ENCODE measurements at places on chromosomes 13 and 19.

- DNase-seq, result no peak
Measured at GRCh38 chr13:112815871-112816270, 126.0 kb downstream of the ATP11A start.

DNA sequence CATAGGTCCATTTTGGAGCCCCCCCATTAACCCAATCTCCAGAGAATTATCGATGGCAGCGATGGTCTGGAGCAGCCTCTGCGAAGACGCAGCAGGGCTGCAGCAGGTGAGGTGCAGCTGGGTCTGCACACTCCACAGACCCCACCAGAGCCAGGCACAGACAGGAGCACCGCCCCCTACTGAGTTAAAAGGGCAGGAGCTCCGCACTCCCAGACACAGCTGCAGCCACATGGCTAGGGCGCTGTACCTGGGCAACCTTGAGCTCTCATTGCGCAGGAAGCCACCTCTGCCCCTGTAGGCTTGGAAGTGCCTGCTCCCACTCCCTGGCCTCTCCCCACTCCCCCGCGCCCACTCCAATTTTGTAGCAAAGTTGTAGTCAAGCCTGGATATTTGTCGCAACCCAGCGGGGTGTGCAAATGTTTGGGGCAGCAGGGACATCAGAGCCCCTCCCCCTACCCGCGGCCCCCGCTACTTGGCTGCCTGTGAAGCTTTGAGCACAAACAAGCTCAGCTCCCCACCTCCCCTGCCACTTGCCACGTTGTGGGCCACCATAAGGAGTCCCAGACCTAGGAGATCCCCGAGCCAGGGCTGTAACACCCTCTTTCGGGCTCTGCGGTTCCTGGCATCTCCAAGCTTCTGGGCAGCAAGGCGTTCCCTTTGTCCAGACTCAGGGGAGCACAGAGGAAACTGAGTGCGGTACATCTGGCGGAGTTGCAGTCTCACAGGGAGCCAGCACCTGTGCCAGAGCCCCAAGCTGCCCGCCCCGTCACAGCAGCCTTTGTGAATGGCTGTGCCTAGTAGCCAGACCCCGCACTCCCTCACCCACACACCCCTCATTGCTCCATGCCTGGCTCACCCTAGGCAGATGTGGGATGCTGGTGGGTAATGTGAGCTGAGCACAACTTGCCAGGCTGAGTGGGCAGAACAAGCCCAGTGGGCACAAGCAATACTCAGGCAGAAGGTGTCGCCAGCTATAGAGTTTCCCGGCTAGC, 949.7 kb upstream of the SLITRK1 start:
- no peak for DNase-seq

DNA sequence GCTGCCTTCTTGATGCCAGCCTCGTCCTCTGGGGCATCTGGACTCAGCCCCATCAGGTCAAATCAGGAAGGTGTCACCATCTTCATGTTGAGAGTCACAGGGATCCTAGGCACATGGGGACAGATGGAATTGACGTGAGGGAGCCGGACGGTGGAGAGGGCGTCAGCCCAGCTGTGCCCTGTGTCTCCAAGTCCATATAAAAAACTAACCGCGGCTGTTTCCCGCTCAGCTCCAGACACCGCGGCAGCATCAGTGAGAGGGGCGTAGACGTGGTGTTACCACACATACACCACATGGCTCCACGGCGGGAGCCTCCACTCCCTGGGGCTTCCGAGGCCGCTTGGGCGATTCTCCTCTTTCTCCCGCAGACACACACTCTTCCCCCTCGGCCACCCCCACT, 5.6 kb upstream of the PRR36 start:
- DNase-seq, result no peak

DNA sequence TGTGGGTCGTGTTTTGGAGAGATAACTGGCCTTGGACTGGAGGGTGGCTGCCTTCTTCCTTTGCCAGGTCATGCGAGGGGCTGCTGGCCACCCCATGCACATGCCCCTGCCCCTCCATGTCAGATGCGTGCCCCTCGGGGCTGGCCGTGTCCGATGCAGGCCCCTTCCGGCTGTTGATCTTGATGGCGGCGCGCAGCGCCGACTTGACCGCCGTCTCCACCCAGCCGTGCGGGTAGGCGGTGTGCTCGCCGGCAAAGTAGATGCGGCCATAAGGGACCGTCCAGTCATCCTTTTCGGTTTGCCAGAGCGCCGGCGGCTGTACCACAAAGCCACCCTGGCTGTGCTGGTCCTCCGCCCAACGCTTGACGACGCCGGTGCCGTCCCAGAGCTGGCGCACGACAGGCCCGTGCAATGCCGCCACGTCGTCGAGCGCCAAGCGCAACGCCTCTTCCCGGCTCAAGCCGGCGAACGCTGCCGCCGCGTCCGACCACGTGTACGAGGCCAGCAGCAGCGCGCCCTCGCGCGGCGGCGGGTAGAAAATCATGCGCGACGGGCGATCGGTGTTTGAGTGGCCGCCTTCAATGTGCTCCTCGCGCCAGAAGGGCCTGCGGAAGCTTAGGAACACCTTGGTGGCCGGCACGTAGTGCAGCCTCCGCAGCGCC, 6.9 kb downstream of the IL4I1 start:
- DNase-seq, result peak; percentile 85

- no peak for DNase-seq
Measured at GRCh38 chr13:29473166-29473565, 122.3 kb downstream of the SLC7A1 start.

DNA sequence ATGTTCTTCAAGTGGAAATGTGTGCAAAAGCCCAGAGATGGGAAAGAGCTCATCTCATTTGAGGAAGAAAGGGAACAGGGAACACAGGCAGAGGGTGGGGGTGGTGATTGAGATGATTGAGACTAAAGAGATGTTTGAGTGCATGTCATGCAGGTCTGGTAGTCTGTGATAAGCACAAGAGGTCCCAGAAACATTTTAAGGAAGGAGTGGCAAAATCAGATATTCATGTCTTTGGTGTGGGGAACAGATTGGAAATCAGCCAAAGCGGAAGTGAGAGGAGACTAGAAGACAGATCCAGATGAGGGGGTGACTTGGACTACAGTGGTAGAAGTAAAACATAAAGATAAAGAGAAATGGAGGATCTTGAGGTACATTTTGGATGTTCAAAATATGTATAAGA, 39.4 kb upstream of the DACH1 start:
- no peak for DNase-seq

DNA sequence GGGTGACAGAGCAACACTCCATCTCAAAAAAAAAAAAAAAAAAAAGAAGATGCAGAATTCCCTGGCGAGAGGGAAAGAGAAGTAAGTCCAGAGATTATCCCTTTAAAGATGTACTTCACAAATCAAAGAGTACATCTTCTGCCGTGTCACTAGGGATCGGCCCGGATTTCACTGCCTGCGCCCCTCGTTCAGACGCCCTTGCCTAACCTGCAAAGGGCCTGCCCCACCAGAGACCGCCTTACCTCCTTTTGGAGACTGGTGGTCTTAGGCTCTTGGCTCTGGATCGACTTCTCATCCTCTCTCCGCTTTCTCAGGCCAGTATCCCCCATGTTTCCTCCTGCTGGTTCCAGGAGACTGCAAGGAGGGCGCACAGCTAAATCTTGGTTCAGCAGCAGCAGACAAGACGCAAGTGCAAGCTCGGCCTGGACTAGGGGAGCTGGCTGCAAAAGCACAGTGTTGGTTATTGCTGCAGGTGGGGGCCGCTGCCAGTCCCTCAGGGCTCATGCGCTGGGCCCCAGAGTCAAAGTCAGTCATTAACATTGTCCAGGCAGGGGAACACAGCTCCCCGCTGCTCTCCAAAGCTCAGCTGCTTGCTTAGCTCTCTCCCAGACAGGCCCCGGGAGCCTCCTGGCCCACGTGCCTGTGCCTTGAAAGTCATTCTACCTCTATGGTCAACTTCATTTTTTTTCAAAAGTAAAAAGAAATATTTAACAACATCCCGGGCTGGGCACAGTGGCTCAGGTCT, 1.2 kb downstream of the SLC7A9 start:
- DNase-seq, result no peak

DNA sequence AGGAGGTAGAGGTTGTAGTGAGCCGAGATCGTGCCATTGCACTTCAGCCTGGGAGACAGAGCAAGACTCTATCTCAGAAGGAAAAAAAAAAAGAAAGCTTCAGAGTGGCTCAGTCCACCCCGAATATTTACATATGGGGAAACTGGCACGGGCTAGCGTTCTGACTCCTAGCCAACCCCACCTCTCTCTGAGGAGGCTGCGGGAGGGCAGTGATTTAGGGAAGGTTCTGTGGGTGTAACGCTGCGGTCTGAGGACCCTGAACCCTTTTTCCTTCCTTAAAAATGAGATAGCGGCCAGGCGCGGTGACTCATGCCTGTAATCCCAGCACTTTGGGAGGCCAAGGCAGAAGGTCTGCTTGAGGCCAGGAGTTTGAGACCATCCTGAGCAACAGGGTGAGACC, 5.0 kb downstream of the LRRC25 start:
- DNase-seq, result no peak
